ENCODE measurements at places on chromosomes 2 and 18.

DNA sequence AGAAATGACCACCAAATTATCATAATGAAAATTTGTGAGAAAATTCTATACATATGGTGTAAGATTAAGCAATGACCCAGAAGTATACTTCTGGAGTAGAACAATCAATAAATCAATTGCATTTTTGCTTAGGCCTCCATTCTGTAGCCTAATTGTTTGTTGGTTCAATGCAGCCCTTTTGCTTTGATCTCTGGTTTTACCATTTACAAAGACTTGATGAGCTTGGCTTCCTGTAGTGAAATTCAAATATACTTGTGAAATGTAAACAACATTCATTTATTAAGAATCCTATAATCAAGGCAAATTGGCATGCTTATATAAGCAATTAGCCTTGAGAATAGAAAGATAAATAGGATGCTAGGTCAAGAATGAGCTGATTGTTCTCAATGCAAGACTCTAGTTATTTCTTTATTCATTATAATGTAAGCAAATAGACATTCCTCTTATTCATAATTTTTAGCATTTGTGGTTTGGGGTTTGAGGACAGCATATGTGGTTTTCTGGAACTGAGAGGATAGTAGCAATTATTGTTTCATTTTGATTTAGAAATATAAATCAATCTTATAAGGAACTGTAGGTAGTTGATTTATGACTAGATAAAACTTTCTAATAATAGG is 9.7 kb downstream of the FMNL2 start:
- DNase-seq = no peak

DNA sequence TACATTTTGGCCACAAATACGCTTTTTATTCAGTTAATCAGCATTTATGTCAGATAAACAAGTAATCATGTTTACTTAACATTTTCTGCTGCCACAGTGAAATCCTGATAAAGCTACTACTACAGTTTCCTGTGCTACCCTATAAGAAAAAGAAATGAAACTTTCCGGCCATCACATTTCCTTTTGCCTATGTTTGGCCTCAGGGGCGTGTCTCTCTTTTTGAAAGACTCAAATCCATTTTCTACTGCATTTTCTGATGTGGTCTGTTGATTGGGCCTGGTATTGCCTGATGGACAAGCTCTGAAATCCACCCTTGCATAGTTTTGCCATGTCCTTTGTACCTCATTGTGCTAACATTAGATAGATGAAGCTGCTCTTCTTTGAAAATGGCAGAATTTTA is 152.6 kb downstream of the AGPS start:
- no peak for DNase-seq

DNA sequence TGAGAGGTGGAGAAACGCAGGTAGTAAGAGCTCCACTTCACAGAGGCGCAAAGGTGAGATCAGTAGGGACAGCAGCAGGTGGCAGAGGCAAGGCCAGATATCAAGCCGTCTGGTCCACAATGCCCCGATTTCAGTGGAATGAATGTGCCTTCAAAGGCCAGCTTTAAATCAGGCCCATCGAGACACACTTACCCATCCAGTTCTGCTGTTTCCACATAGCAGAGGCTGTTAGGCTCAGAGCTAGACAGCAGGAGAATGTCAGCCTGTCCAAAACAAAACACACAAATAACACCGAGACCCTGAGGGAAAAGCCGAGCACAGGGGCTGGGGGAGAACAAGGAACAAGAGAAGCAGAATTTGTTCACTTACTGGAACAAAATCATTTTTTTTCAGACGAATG is 75.8 kb upstream of the NARS1 start:
- no peak for DNase-seq

GRCh38 chr2:214244847-214245246 is 166.0 kb upstream of the VWC2L start:
- DNase-seq = no peak

DNA sequence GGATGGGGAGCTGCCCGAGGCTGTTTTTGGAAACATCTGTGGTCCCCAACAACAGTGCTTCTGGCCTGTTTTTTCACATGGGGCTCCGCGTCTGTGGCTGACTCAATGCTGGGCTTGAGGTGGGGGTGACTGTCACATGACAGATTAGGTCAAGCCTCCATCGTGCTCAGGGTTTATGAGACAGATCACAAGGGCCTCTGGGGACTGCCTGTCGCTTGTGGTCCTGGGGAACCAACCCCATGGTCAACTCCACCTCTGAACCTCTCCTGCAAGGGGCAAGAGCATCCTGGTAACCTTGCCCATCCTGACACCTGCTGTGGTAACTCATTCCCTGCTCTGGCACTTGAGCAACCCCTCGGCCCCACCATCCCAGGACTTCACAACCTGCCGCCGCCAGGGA is 47.6 kb upstream of the SH3RF3 start:
- DNase-seq = no peak
